ENCODE measurements at places on chromosomes 7 and 10. TPM values are rescaled to one million over a fixed set of nuclear protein-coding genes. Genes with fewer than 3 reads are reported as not detected.

The FLNC gene
- total RNA-seq = 42.8 TPM

The SLC39A12 gene
- not detected for total RNA-seq

The ANKRD30A gene
- total RNA-seq = not detected

The IFRD1 gene
- 43.6 TPM for total RNA-seq

The ZP3 gene
- 23.4 TPM for total RNA-seq

The PDE1C gene
- total RNA-seq = 0.17 TPM

The ASB4 gene
- total RNA-seq = 0.12 TPM

The POLR2J3 gene
- total RNA-seq = 14.0 TPM

The GIMAP4 gene
- total RNA-seq = 0.49 TPM

The CALHM1 gene
- not detected for total RNA-seq

The HDAC9 gene
- 4.3 TPM for total RNA-seq

The IDE gene
- 55.8 TPM for total RNA-seq

The CALML5 gene
- not detected for total RNA-seq

The H2BK1 gene
- total RNA-seq = 0.69 TPM

The CFAP46 gene
- 1.4 TPM for total RNA-seq

The CCDC146 gene
- 6.3 TPM for total RNA-seq

The IFT22 gene
- 27.2 TPM for total RNA-seq

The TMEM270 gene
- 1.1 TPM for total RNA-seq

The TAS2R41 gene
- not detected for total RNA-seq

The ZNF804B gene
- not detected for total RNA-seq

The CALHM2 gene
- total RNA-seq = 46.1 TPM

The HOXA7 gene
- total RNA-seq = 15.0 TPM

The RET gene
- total RNA-seq = 5.9 TPM

The CC2D2B gene
- 0.20 TPM for total RNA-seq

The OPN4 gene
- total RNA-seq = not detected

The ITGA8 gene
- total RNA-seq = 0.02 TPM

The HOXA3 gene
- total RNA-seq = 9.2 TPM

The SOSTDC1 gene
- 0.20 TPM for total RNA-seq

The EPO gene
- 0.30 TPM for total RNA-seq

The ANKRD2 gene
- total RNA-seq = 0.15 TPM

The WDFY4 gene
- total RNA-seq = 0.22 TPM

The PPP1R3A gene
- total RNA-seq = not detected

The LRRC18 gene
- not detected for total RNA-seq

The POM121L12 gene
- not detected for total RNA-seq

The GATA3 gene
- 2.7 TPM for total RNA-seq

The CALHM3 gene
- 0.49 TPM for total RNA-seq

The CACNB2 gene
- 0.71 TPM for total RNA-seq

The CARD11 gene
- total RNA-seq = 0.57 TPM

The CDH23 gene
- not detected for total RNA-seq

The DHTKD1 gene
- 20.6 TPM for total RNA-seq

The CLDN3 gene
- 19.2 TPM for total RNA-seq

The PDCD11 gene
- 106 TPM for total RNA-seq

The RTKN2 gene
- 7.9 TPM for total RNA-seq

The EBLN1 gene
- total RNA-seq = not detected

The TMEM236 gene
- 0.07 TPM for total RNA-seq

The CYP2C18 gene
- 0.17 TPM for total RNA-seq
